ENCODE measurements at places on chromosomes 7 and 10.

- DNase-seq: no peak
These were observed 100.6 kb downstream of the ARHGAP22 start for GRCh38 chr10:48504141-48504885.

GRCh38 chr7:155971180-155971770 is 159.0 kb upstream of the SHH start:
- DNase-seq: no peak

DNA sequence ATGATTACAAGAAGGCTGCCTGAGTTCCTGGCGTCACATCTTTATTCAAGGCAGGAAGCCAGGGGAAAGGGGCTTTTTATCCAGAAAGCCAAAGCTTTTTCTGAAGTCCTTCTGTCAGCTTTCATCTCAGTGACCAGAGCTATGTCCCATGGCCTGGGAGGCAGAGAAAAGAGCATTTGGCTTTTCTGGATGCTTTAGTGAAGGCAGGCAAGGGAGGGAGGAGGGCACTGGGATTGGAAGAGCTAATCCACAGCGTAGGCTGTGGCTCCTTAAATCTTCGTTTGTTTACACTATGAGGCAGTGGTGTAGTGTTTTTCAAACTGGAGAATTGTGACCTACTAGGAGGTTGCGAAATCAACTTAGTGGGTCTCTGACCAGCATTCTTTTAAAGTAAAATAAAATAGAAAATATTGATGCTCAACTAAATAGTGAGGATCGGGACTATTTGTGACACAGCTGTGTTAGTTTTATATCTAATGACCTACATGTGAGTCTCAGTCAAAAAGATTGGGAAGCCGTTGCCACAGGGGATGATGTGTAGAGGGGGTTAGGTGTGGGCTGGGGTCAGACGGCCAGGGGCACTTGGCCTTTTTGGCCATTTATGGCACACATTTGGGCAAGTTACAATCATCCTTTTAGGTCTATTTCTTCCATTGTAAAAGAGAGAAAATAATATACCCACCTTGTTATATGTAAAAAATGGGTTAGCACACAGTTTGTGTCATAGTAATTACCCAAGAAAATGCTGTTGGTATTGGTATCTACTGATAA is 14.1 kb downstream of the CRYGN start:
- DNase-seq: no peak

- DNase-seq: no peak
These were observed 742.1 kb downstream of the GRID1 start for GRCh38 chr10:85624511-85624910.

DNA sequence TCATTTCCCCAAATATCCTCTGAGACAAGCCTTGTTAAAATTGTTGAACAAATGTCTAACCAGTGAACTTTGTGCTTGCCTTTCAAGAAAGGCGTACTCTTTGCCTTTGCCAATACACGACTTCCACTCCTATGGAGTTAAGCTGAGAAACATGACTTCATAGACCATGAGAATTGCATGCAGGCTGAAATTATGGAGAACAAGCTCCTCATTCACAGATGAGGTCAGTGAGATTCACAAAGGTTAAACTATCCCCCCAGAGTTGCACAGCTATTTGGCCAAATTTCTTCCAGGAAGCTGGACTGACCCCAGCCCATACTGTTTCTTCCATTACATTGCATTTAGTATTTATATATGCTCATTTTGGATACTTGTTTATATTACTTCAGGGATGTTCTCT is 221.4 kb upstream of the SEMA3C start:
- DNase-seq: no peak

- DNase-seq: no peak
These were observed 23.9 kb downstream of the ITGA8 start for GRCh38 chr10:15695852-15696251.

DNA sequence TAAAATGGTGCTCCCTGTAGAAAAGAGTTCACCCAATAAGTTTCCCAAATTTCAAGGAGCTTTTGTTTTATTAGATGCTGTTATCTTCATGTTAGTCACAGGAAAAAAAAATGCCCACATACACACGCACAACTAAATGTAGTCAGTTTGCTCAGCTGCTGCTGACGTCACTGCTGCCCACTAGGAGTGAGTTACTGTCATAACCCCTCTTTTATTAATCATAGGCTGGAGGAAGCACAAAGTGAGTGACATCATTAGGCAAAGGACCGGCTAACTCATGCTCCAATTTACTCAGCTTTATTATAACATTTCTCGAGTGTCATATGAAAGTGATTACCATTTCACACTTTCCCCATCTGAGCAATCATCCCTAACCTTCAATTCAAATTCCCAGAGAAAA is 6.7 kb upstream of the INHBA start:
- DNase-seq: no peak
